ENCODE measurements at places on chromosomes 1 and 21. TPM values are rescaled to one million over a fixed set of nuclear protein-coding genes. Genes with fewer than 3 reads are reported as not detected.

DNA sequence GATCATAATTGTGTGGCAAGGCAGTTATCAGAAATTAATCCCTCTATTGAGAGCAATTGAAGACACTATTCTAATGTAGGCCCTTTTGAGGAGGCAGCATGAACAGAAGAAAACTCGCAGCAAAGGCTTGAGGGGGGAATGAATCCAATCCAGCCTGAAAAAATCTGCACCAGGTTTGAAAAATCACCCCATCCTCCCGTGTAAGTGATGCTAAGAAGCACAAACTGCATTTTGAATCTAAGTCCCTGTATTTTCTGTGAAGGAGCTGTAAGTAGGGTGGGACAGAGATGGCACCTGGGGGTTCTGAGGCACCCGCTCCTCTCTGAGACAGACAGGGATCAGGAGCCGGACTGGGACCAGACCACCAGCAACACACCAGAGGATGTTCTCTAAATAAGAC is at the start of gene CRB1:
TSS of gene CRB1 (plus strand) at position 241 of the 400 bp plus-strand sequence. CDS start 161 bp downstream, outside the sequence.
- no peak for DNase-seq

GRCh38 chr1:213998785-213999184 is 11.0 kb downstream of the PROX1 start:
- DNase-seq, result no peak

- DNase-seq, result no peak
Measured at GRCh38 chr1:225906467-225906866, 17.5 kb upstream of the LEFTY1 start.

OR2AK2 gene
- total RNA-seq, result not detected
